NCI-H2081 (cell line): ENCODE measurements at places on chromosomes 13 and 19.

DNA sequence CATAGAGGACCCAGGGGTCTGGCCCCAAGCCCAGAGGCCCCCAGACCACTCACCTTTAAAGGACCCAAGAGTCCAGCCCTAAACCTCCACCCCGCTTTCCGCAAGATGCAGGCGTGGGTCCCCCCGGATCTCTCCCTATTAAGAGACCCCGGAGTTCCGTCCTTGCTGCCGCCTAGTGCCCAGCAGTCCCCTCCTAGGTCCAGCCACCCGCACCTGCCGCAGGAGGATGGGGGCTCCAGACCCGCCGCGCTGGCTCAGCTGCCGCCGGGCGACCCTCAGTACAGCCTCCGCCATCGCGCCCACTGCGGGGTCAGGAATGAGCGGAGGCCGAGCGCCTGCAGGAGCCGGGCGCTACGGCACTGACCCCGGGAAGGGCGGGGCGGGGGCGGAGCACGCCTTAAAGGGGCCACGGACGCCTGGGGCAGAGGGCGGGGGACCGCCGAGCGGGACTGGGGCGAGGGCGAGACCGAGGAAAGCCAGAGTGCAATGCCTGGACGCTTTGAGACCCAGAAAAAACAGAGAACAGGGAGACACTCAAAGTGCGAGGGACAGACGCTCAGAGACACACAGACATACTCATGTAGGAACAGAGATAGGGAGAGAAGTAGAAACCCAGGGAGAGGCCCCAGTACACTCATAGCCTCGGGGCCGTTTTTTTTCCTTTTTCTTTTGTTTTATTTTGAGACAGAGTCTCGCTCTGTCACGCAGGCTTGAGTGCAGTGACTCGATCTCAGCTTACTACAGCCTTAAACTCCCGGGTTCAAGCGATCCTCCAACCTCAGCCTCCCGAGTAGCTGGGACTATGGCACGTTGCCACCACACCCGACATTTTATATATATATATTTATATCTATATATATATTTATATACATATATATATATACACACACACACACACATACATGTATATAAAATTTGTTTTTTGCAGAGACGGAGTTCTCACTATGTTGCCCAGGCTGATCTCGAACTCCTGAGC lies at the start of gene ETHE1:
TSS of gene ETHE1 (minus strand) at position 318 of the 976 bp plus-strand sequence. CDS start at position 294, 24 bp downstream.
- no peak for DNase-seq

DNA sequence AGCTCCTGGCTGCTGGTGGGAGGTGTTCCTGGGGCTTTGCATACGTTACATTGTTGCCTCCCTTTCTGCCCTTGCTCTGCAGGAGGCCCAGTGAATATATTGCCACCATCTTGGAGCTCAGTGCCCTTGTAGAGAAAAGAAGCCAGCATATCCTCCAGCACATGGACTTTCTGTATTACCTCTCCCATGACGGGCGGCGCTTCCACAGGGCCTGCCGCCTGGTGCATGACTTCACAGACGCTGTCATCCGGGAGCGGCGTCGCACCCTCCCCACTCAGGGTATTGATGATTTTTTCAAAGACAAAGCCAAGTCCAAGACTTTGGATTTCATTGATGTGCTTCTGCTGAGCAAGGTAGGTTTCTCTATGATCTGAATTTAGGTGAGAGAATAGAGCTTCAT lies 10.5 kb downstream of the CYP4F12 start:
- DNase-seq: no peak

DNA sequence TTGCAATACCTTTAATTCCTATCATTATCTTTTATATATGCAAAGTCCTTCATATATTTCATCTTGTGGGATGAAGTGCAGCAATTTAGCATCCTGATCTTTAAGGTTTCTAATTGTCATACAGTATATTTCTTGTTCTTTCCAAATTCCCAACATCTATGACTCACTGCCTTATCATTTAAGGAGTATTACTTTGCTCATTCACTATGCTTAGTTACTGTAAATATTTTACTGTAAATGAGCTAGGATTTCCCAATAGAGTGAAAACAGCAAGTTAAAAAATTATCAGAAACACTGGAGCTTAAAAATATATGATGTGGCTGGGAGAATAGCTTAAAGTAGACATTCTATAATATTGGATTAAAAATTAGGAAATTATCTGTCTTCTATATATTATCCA lies 69.9 kb downstream of the SLITRK6 start:
- no peak for DNase-seq

DNA sequence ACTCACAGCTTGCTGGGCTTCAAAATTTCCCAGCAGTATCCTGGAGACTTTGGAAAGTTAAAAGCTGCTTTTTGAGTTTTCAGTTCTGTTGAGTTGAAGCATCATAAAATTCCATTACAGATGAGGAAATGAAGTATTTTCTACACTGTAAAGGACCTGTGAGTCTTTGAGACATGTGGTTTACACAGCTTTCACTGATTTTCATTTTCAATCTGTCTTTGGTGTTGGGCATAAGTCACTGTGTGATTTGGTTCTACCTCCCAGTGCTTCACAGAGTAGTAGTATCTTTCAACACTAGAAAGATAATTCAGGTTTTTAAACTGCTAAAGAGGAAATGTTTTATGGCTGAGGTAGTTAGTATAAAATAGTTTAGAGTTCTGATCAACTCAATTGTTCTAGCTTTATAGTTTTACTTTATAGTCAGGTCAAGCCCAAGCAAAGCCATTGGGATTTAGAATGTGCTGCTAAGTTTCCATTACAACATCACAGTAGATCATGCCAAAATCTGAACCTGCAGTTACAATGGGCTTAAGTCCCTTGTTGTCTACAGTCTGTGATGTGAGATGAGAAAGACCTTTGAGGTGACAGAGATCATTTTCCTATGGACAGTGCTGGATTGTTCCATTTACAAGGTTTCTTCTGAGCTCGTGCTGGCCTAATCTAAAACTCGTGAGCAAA lies 161.6 kb downstream of the FLT1 start:
- DNase-seq: no peak

DNA sequence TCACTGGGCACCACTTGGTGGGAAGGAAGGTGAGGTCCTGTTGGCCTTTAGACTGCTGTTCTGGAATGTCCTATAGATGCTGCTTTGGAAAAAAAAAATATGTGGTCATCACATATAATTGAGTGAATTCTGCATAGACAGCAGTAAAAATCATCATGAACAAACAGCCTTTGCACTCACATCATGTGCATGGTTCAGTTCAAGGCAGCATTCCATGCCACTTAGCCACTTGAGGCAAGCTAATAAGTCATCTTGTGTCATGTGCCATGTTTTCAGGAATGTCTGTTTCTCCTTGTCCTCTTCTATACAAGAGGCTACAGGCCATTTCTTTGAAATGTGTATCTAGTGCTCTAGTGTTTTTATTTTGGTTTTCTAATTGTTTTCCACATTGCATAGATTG lies 43.9 kb upstream of the TSC22D1 start:
- no peak for DNase-seq

- DNase-seq: no peak
Measured at GRCh38 chr13:77022341-77022740, 4.6 kb downstream of the FBXL3 start.

DNA sequence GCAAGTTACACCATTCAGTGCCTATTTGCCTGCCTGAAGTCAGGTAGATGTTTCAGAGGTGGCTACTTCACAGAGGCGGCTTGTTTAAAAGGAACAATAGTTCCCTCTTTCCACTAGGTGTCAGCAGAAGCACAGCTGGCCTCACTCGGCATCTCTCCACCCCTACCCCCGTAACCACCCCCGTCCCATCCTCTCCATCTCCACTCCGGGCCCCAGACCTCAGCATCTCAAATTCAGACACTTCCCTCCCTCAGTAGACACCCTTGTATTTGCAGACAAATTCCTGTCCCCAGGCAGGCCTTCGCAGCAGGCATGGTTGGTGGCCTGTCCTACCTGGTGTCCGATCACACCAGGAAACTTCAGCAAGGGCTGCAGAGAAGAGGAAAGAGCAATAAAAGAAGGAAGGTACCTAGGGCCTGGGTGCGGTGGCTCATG lies 9.1 kb upstream of the DPP9 start:
- DNase-seq: peak; percentile 75

DNA sequence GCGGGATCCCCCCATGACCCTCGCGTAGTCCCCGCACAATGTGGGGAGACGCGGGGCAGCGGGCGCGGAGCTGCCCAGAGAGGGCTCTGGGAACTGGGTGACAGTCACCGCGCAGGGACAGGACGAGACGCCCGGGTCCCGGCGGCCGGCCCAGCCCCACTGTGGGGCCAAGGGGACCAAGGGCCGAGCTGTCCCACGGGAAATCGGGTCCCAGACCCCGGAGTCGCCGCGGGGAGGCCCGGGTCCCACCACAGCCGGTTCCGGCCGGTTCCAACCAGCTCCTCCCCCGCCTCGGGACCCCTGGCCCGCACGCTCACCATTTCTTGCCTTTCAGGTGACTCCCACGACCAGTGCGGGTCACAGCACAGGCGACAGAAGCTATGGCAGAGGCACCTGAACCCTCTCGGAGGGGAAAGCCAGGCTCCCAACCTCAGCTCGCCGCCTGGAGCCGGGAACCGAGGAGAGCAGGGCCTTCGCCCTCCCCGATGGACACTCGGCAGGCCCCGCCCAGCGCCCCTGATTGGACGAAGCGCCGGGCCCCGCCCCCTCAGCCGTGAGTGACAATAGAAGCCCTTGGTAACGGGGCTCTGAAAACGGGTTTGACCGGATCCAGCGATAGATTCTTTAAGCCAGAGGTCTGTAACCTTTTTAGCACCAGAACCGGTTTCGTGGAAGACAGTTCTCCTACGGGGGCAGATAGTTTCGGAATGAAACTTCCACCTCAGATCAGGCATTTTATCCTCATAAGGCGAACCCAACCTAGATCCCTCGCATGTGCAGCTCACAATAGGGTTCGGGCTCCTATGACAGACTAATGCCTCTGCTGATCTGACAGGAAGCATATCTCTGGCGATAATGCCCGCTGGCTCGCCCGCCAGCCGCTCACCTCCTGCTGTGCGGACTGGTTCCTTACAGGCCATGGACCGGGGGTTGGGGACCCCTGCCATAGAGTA lies at the start of gene ZNF433:
TSS of gene ZNF433 (minus strand) at position 460 of the 953 bp plus-strand sequence. CDS start at position 320, 140 bp downstream.
- DNase-seq: peak; percentile 92

- no peak for DNase-seq
Measured at GRCh38 chr19:46935066-46935663, 74.4 kb downstream of the ARHGAP35 start.
